ENCODE measurements at places on chromosomes 7 and 10.

DNA sequence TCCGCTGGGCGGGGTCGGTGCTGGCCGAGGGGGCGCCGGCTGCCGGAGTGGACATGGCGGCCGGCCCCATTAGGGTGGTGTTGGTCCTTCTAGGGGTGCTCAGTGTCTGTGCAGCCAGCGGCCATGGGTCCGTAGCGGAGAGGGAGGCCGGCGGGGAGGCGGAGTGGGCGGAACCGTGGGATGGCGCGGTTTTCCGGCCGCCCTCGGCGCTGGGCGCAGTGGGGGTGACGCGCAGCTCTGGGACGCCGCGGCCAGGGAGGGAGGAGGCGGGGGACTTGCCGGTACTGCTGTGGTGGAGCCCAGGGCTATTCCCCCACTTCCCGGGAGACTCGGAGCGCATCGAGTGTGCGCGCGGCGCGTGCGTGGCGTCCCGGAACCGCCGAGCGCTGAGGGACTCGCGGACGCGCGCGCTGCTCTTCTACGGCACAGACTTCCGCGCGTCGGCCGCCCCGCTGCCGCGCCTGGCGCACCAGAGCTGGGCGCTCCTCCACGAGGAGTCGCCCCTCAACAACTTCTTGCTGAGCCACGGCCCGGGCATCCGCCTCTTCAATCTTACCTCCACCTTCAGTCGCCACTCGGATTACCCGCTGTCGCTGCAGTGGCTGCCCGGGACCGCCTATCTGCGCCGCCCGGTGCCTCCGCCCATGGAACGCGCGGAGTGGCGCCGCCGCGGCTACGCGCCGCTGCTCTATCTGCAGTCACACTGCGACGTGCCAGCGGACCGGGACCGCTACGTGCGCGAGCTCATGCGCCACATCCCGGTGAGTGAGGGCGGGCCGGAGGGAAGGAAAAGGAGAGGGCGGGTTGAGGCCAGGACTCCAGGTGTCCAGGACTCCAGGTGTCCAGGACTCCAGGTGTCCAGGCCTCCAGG, 9.3 kb upstream of the CHCHD1 start:
- DNase-seq = peak; percentile 86

DNA sequence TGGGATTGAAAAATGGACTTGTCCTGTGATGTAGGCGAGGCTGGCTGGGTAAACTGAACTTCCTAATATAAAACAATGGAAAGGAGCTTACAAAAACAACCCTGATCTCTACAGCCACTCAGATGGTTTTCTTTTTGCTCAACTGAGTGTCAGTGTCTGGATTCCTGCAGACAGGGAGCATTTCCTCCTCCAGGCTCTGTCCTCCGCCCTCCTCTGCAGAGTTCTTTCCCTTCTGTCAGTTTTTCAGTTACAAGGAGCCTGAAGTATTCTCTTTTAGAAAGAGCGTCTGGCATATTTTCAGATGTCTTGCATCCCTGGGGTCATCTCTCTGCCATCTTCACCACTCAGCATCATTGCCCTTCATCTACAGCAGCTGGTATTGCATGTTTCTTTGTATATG, 50.0 kb upstream of the PITRM1 start:
- DNase-seq = no peak

- peak; percentile 83 for DNase-seq
These were observed 69.1 kb upstream of the MXI1 start for GRCh38 chr10:110138197-110138812.

- peak; percentile 76 for DNase-seq
These were observed 20.5 kb upstream of the ZNF273 start for GRCh38 chr7:64882341-64883112.

DNA sequence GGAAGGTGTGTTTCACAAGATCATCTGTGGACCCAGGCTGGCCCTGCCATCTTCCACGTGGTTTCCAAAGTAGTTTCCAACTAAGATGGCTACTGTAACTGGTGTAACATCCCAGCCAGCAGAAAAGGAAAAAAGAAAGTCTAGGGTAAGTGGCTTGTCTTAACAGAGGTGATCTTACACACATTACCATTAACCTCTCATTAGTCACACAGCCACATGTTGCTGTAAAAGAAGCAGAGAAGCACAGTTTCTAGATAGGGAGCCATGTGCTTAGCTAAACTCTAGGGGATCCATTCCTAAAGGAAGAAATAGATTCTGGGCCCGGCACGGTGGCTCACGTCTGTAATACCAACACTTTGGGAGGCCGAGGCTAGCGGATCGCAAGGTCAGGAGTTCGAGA, 54.3 kb downstream of the ZNF438 start:
- DNase-seq = no peak

DNA sequence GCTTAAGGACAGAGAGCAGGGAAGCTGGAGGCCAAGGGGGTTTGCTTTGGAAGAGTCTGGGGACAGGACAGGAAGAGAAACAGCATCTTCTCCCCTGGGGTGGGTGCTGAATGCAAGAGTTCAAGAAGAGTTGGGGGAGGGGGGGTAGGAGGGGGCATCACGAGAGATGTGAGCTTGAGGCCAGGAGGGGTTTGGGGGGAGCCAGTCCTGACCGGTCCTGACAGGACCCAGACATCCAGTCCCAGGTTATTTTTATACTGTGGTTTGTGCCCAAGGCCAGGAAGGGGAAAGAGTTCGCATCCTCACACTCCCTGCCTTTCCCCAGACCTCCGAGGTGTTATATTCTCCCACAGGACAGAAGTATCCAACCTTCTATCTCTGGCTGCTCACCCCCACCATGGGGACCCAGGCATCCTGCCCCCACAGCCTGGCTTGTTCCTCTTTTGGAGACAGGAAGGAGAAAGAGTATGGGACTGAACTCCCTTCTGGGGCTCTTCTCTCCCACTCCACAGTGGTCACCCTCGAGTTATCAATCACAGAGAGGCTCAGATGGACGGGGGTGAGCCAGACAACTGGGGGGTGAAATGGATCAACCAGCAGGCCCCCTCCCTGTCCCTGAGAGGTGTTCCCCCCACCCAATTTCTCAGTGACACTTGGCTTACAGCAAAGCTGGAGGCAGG, 2.8 kb downstream of the TSC22D4 start:
- no peak for DNase-seq

All from globus pallidus (tissue), 1 donor.